Smooth muscle cell of the pulmonary artery (primary cell): ENCODE measurements at places on chromosomes 3 and 15. TPM values are rescaled to one million over a fixed set of nuclear protein-coding genes. Genes with fewer than 3 reads are reported as not detected.

Gene TRPM1
- total RNA-seq = not detected in 2 replicates

Gene SLC6A20
- total RNA-seq = not detected in 2 replicates

Gene MAP6D1
- total RNA-seq = 2.3 and 3.1 TPM in 2 replicates

Gene ANKUB1
- total RNA-seq = not detected in 2 replicates

Gene C3orf70
- total RNA-seq = 0.46 and 1.6 TPM in 2 replicates

Gene TIPIN
- 7.4 and 12.9 TPM in 2 replicates for total RNA-seq

Gene SECISBP2L
- 29.7 and 39.0 TPM in 2 replicates for total RNA-seq

Gene FSD2
- total RNA-seq = not detected in 2 replicates

Gene ITPKA
- total RNA-seq = 0.76 and 0.91 TPM in 2 replicates

Gene TMCO5A
- total RNA-seq = not detected in 2 replicates

Gene CPLX3
- total RNA-seq = not detected in 2 replicates

Gene CRABP1
- not detected in 2 replicates for total RNA-seq

Gene GRAMD1C
- 2.2 and 4.2 TPM in 2 replicates for total RNA-seq

Gene SAMMSON
- total RNA-seq = not detected in 2 replicates

Gene LRRC34
- total RNA-seq = 1.3 and 1.8 TPM in 2 replicates

Gene ANKRD63
- total RNA-seq = not detected in 2 replicates

Gene CGNL1
- total RNA-seq = 5.3 and 8.0 TPM in 2 replicates

Gene ITGA11
- 190 and 241 TPM in 2 replicates for total RNA-seq

Gene ATP13A4
- total RNA-seq = 0.36 and 0.46 TPM in 2 replicates

Gene MYNN
- 16.7 and 20.1 TPM in 2 replicates for total RNA-seq

Gene STRIT1
- not detected in 2 replicates for total RNA-seq

Gene MLF1
- 8.5 and 9.6 TPM in 2 replicates for total RNA-seq

Gene WDR5B
- total RNA-seq = 4.3 and 7.4 TPM in 2 replicates

Gene FBLN2
- total RNA-seq = 133 and 498 TPM in 2 replicates

Gene SPTSSB
- total RNA-seq = 0.20 and 0.46 TPM in 2 replicates

Gene TRPC1
- total RNA-seq = 35.5 and 37.3 TPM in 2 replicates

Gene SLC27A2
- 0.26 TPM in 1 of 2 replicates, not detected in the other for total RNA-seq

Gene AMOTL2
- 117 and 158 TPM in 2 replicates for total RNA-seq

Gene TIMP4
- 1.1 and 3.2 TPM in 2 replicates for total RNA-seq

Gene SEMA6D
- 4.4 and 12.3 TPM in 2 replicates for total RNA-seq

Gene TBC1D23
- total RNA-seq = 57.3 and 76.6 TPM in 2 replicates

Gene NR1I2
- 0.20 and 0.23 TPM in 2 replicates for total RNA-seq

Gene SLCO3A1
- 5.7 and 6.8 TPM in 2 replicates for total RNA-seq

Gene PLA2G4B
- 1.1 and 1.2 TPM in 2 replicates for total RNA-seq

Gene CTDSPL2
- 61.8 and 65.4 TPM in 2 replicates for total RNA-seq

Gene CELF6
- total RNA-seq = 0.07 and 0.23 TPM in 2 replicates

Gene GATM
- 0.20 TPM in 2 replicates for total RNA-seq

Gene IMPG2
- 0.26 and 0.33 TPM in 2 replicates for total RNA-seq

Gene CMTM7
- total RNA-seq = 8.7 and 17.8 TPM in 2 replicates

Gene DZIP1L
- 25.7 and 28.9 TPM in 2 replicates for total RNA-seq

Gene RBMS3
- total RNA-seq = 59.6 and 68.2 TPM in 2 replicates

Gene FOXL2
- total RNA-seq = 0.10 TPM in 1 of 2 replicates, not detected in the other

Gene STAB1
- total RNA-seq = 0.50 and 0.59 TPM in 2 replicates

Gene RASGRP1
- total RNA-seq = 1.1 and 5.1 TPM in 2 replicates

Gene ZNF502
- 3.8 and 3.9 TPM in 2 replicates for total RNA-seq

Gene FSIP1
- total RNA-seq = 0.66 and 1.6 TPM in 2 replicates

Gene RASL12
- total RNA-seq = 0.13 and 0.39 TPM in 2 replicates

Gene LRRC15
- total RNA-seq = 3.8 and 4.2 TPM in 2 replicates

Gene ZNF620
- total RNA-seq = 0.83 and 2.0 TPM in 2 replicates

Gene RLBP1
- not detected in 2 replicates for total RNA-seq

Gene SERPINI2
- not detected in 2 replicates for total RNA-seq

Gene CATSPER2
- 1.3 and 2.0 TPM in 2 replicates for total RNA-seq

Gene STAC
- 23.2 and 28.2 TPM in 2 replicates for total RNA-seq

Gene HIGD2B
- total RNA-seq = 0.10 TPM in 1 of 2 replicates, not detected in the other

Gene LMAN1L
- total RNA-seq = 0.26 TPM in 1 of 2 replicates, not detected in the other

Gene C3orf22
- not detected in 2 replicates for total RNA-seq

Gene DLEC1
- total RNA-seq = 0.13 and 0.17 TPM in 2 replicates

Gene PLA2G4E
- not detected in 2 replicates for total RNA-seq

Gene LRRC49
- 10.4 and 10.5 TPM in 2 replicates for total RNA-seq
